Sigmoid colon (tissue), 7 donors: ENCODE measurements at places on chromosomes 12 and 14. TPM values are rescaled to one million over a fixed set of nuclear protein-coding genes. Genes with fewer than 3 reads are reported as not detected.

Gene KCNH5
- 0.27 TPM for total RNA-seq

Gene KERA
- not detected for total RNA-seq

Gene KLRD1
- total RNA-seq: 3.6 TPM

Gene PDZRN4
- 88.1 TPM for total RNA-seq

Gene BLOC1S1
- 356 TPM for total RNA-seq

Gene TBX5
- total RNA-seq: not detected

Gene AMDHD1
- 1.2 TPM for total RNA-seq

DNA sequence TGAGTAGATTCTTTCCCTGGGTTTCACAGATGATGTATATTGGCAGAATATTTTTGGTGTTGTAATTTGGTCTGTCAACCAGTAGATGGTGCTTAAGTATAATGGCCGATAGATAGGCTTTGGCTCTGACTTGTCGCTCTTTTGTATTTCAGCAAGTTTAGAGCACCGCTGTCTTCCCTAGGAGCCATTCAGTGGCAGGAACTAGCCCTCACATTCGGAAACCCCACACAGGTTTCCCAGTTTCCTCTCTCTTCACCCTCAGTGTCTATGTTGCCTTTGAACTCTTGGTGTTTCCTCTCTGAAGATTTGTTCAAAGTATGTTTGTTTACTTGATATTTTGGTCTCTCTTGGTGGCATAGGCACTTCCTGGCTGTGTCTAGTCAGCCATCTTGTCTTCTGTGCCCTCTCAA, 102.2 kb downstream of the GPHN start:
- no peak overlapping the region for H3K27ac ChIP-seq
- no peaks in the 10 kb centered on the region for H3K36me3 ChIP-seq
- H3K4me1 ChIP-seq: no peaks in the 10 kb centered on the region
- DNase-seq: no peak

DNA sequence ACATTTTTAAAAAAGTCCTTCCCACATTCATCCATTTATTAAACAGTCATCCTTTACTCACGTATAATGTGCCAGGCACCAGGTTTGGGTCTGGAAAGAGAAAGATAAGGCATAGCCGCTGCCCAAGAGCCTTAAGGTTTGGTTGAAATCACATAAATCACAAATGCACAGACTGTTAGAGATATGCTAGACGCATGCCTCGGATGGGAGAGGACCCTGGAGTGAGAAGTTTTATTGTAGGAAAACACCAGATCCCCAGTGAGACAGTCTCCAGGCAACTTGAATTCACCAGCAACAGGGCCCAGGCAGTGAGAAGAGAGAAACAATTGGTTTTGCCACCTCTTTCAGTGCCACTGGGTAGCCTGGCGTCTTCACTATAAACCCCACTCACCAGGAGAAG, 305.9 kb upstream of the AMIGO2 start:
- no peak overlapping the region for H3K4me3 ChIP-seq
- H3K36me3 ChIP-seq: no peaks in the 10 kb centered on the region
- DNase-seq: no peak

DNA sequence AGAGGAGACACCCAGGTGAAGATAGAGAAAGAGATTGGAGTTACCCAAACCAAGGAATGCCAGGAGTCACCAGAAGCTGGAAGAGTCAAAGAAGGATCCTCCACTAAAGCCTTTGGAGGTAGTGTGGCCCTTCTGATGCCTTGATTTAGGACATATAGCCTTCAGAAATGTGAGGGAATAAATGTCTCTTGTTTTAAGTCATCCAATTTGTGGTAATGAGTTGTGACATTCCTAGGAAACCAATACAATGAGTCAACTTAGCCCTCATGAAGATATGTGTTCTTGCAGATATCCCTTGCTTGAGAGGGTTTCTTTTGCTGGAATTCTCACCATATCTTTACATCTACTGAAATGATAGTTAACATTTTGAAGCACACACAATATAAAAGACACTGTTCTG, 58.8 kb downstream of the CCER1 start:
- H3K4me1 ChIP-seq: peaks cover 4% of the 10 kb centered on the region
- no peak overlapping the region for H3K27ac ChIP-seq
- no peaks in the 10 kb centered on the region for H3K36me3 ChIP-seq
- no peak for DNase-seq
- H3K4me3 ChIP-seq: no peak overlapping the region

- H3K4me3 ChIP-seq: no peak overlapping the region
- DNase-seq: no peak
- H3K27me3 ChIP-seq: no peaks in the 10 kb centered on the region
Measured at GRCh38 chr12:84738481-84738972, 174.1 kb downstream of the SLC6A15 start.

- DNase-seq: no peak
- H3K36me3 ChIP-seq: no peaks in the 10 kb centered on the region
- H3K4me3 ChIP-seq: no peak overlapping the region
- H3K27me3 ChIP-seq: no peaks in the 10 kb centered on the region
Measured at GRCh38 chr14:67260965-67261364, 19.7 kb downstream of the PALS1 start.

DNA sequence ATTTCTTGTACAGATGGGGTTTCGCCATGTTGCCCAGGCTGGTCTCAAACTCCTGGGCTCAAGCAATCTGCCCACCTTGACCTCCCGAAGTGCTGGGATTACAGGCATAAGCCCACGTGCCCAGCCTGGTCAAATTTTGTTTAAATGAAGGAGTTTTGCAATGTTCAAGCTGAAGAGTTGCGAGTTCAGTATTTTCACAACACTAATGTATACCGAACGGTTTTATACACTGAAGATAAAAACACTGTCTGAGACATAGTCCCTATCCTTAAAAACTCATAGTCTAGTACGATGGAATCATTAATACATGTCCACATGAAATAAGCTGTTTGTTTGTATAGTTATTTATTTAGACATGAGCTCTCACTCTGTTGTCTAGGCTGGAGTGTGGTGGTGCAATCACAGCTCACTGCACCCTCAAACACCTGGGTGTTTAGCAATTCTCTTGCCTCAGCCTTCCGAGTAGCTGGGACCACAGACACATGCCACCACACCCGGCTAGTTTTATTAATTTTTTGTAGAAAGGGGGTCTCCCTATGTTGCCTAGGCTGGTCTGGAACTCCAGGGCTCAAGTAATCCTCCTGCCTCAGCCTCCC, 15.4 kb downstream of the TRAPPC6B start:
- H3K27ac ChIP-seq: no peak overlapping the region
- no peaks in the 10 kb centered on the region for H3K27me3 ChIP-seq
- H3K36me3 ChIP-seq: peaks cover 27% of the 10 kb centered on the region
- H3K4me3 ChIP-seq: no peak overlapping the region
- DNase-seq: no peak

DNA sequence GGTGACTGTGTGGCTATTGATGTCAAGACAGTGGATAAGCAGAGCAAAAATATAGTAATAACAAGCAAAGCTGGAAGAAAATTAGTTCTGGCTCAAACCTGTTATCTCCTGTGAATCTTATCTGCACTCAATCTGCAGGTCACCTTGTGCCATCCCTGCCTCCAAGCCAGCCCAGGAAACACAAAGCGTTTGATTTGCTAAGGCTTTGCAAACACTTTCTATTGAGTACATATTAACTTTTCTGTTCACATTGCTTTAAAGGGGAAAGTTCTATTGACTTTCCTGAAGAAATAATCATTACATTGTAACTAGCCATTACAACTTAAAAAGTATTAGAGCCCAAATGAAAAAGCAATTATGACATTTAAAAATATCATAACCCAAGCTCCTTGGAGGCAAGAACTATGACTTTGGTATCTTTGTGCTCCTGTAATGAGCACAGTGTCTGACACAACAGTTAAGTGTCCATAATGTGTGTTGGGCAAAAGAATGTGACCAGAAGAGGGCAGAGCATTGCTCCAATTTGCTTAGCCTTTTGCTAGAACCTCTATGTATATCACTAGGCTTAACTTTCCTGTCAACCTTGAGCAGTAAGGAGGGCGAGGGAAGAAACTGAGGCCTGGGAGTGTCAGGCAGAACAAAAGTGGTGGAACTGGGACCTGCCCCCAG, 24.7 kb downstream of the SERPINA3 start:
- H3K4me3 ChIP-seq: no peak overlapping the region
- H3K36me3 ChIP-seq: no peaks in the 10 kb centered on the region
- DNase-seq: no peak
- no peaks in the 10 kb centered on the region for H3K27me3 ChIP-seq
- H3K27ac ChIP-seq: no peak overlapping the region

DNA sequence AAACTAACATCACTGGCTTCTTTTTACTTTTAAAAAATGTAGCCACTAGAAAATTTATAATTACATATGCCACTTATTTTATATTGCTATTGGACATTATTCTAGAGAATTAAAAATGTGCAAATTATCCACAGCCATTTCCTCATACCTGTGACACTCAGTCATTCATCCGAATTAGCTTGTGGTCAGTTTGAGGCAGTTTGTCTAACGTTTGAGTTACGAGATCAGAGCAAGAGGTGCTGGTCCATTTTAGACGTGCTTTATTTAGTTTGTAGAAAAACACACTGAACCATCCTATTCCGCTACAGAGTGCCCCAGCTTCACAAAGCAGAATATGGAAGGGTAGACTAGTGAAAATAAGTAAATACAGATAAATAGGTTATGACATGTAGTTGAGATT, 513.0 kb downstream of the NRXN3 start:
- H3K27ac ChIP-seq: no peak overlapping the region
- no peaks in the 10 kb centered on the region for H3K27me3 ChIP-seq
- no peaks in the 10 kb centered on the region for H3K36me3 ChIP-seq

DNA sequence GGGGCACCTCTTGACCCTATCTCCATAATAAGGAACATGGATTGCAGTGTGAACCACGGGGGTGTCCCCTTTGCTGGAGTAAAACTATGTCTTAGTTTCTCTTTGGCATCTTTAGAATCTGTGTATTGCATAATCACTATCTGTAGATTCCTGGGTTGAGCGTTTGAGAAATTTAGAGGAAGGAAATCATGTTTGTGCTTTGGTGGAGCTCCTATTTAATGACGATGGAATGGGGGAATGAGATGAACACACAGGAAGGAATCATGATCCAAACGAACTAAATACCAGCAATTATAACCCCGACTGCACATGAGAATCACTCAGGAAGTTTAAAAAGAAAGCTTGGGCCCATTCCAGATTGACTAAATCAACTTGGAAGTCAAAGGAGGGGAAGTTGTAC, 1.3 kb upstream of the MYG1 start:
- no peaks in the 10 kb centered on the region for H3K4me1 ChIP-seq
- no peaks in the 10 kb centered on the region for H3K27me3 ChIP-seq
- H3K36me3 ChIP-seq: peaks cover 42% of the 10 kb centered on the region
- DNase-seq: no peak
- H3K4me3 ChIP-seq: no peak overlapping the region
- peak overlapping the region; percentile 78 for H3K27ac ChIP-seq

DNA sequence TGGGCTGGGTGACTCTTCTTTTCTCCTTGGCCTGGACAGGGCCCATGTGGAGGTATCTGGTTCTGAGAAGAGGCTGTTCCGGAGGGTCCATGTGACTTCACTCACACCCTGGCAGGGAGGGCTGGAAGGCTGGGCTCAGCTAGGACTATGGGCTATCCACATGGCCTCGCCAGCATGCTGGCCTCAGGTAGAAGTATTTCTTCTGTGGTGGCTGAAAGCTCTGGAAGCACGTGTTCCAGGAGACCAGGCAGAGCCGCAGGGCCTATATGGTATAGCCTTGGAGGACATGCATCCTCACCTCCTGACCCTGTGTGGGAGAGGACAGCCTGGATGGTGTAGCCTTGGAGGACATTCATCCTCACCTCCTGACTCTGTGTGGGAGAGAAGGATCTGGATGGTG, 38.2 kb upstream of the FZD10 start:
- no peak overlapping the region for H3K4me3 ChIP-seq
- no peaks in the 10 kb centered on the region for H3K36me3 ChIP-seq
- no peak for DNase-seq
- H3K27ac ChIP-seq: no peak overlapping the region

DNA sequence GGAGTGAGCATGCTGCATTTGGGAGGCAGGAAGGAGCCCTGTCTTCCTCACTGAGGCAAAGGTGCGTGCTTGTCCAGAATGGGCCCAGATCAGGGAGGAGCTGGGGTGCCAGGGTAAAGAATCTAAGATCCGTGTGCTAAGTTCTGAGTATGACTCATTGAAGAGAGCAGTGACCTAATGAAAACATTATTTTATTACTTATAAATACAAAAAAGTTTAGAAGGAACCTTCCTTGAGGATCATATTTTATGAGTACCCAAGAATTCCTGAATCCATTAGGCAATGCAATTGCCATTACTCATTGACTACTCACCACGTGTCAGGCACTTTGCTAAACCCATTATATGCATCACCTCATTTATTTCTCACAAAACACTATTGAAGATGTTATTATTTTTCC, 264.7 kb downstream of the EGLN3 start:
- H3K4me3 ChIP-seq: no peak overlapping the region
- H3K4me1 ChIP-seq: no peaks in the 10 kb centered on the region
- no peaks in the 10 kb centered on the region for H3K36me3 ChIP-seq
- DNase-seq: no peak

DNA sequence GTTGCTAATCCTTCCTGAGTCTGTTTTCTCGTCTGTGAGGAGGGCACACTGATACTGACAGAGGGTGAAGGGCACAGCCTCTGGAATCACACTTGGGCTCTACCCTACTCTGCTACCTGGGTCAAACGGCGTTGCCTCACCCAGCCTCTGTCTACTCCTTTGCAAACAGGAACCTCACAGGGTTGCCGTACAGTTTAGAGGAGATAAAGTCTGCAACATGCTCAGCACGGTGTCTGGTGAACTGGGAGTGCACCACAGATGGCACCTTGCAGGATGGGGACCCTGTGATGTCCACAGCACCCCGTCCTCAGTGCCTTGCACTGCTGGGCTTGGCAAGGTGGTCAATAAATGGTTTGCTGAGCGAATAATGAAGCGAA, 38.3 kb downstream of the TESC start:
- no peaks in the 10 kb centered on the region for H3K27me3 ChIP-seq
- no peaks in the 10 kb centered on the region for H3K36me3 ChIP-seq
- no peak overlapping the region for H3K4me3 ChIP-seq
- H3K27ac ChIP-seq: no peak overlapping the region

GRCh38 chr12:120006258-120006975, 17.4 kb downstream of the BICDL1 start:
- no peaks in the 10 kb centered on the region for H3K36me3 ChIP-seq
- H3K27me3 ChIP-seq: no peaks in the 10 kb centered on the region
- no peaks in the 10 kb centered on the region for H3K4me1 ChIP-seq
- no peak for DNase-seq
- no peak overlapping the region for H3K27ac ChIP-seq

DNA sequence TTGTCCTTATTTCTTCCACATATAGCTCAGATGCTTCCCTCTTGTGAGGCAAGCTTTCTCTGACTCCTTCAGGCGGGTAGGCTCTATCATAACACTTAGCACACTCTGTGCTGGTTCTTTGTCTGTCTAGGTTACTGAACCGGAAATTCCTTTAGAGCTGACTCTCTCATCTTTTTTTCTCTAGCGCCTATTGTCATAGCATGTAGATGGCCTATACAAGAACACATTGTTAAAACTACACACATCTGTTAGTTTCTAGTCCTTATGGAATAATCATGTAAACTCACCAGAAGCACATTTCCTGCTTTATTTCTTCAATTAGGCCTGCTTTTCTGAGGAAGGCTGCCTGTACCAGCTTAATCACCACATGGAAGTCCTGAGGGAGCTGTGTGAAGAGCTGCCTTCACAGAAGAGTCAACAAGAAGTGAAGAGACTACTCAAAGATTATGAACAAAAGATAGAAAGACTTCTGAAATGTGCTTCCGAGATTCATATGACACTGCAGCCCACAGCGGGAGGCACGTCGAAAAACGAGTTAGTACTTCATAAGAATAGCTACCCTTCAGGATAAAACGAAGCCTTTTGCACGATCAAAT, 143.9 kb downstream of the SYNE2 start:
- H3K27ac ChIP-seq: no peak overlapping the region
- peaks cover 50% of the 10 kb centered on the region for H3K36me3 ChIP-seq
- H3K27me3 ChIP-seq: no peaks in the 10 kb centered on the region
- no peaks in the 10 kb centered on the region for H3K4me1 ChIP-seq
